ENCODE measurements at places on chromosomes 12 and 14. TPM values are rescaled to one million over a fixed set of nuclear protein-coding genes. Genes with fewer than 3 reads are reported as not detected.
A peak's percentile ranks its signal among the peaks of the same experiment; 100 is the strongest.

DNA sequence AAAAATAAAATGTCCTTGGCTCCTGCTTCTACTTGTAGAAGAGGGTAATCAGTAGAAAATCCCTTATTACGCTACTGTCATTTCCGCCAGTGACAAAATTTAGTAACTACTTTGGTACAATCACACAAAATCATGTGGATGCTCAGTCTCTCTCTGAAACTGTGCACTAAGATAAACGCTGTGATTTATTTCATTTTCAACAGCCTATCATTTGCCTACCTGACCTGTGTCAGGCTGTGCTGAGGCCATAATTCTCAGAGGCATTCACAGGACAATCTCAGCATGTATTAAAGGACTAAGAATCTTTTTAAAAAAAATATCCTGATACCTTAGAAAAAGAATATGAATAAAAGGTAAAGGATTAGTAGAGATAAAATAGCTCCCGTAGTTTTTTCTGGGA lies 226.0 kb downstream of the RASSF9 start:
- no peaks in the 10 kb centered on the region for H3K27me3 ChIP-seq
- no peak for DNase-seq
- no peaks in the 10 kb centered on the region for H3K36me3 ChIP-seq
- no peaks in the 10 kb centered on the region for H3K4me1 ChIP-seq
- H3K27ac ChIP-seq, result no peak overlapping the region
- no peak overlapping the region for H3K4me3 ChIP-seq

DNA sequence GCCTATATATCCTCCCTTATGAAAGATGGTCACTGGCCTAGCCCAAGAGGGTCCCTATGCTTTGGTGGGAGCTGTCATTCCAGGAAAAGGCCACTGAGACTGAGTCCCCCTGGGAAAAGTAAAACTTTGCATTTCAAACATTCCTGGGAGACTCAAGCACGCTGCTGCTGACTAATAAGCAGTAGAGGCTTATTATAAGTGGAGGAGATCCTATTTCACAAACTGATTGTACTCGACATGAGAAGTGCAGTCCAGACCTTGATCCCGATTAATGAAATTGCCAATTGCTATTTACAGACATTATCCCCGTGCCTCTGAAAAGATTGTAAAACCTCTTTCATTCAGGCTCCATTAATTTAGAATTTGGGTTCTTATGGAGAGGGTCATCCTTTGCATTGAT lies 96.6 kb downstream of the EMP1 start:
- no peaks in the 10 kb centered on the region for H3K4me1 ChIP-seq
- no peaks in the 10 kb centered on the region for H3K36me3 ChIP-seq
- H3K4me3 ChIP-seq, result no peak overlapping the region
- H3K27me3 ChIP-seq, result no peaks in the 10 kb centered on the region

DNA sequence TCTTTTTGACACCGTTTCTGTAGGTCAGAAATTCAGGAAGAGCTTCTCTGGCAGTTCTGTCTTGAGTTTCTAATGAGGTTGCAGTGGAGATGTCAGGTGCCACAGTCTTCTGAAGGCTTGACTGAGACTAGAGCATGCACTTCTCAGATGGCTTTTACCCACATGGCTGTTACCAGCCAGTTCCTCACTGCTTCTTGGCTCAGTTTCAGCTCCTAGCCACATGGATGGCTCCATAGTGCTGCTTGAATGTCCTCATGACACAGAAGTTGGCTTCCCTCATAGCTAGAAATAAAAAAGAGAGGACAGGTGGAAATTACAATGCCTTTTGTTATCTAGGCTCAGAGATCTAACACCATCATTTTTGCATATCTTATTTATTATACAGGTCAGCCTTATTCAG lies 38.1 kb upstream of the SLC2A13 start:
- no peak overlapping the region for H3K27ac ChIP-seq
- no peaks in the 10 kb centered on the region for H3K36me3 ChIP-seq
- H3K27me3 ChIP-seq, result no peaks in the 10 kb centered on the region
- no peak overlapping the region for H3K4me3 ChIP-seq
- H3K4me1 ChIP-seq, result no peaks in the 10 kb centered on the region

DNA sequence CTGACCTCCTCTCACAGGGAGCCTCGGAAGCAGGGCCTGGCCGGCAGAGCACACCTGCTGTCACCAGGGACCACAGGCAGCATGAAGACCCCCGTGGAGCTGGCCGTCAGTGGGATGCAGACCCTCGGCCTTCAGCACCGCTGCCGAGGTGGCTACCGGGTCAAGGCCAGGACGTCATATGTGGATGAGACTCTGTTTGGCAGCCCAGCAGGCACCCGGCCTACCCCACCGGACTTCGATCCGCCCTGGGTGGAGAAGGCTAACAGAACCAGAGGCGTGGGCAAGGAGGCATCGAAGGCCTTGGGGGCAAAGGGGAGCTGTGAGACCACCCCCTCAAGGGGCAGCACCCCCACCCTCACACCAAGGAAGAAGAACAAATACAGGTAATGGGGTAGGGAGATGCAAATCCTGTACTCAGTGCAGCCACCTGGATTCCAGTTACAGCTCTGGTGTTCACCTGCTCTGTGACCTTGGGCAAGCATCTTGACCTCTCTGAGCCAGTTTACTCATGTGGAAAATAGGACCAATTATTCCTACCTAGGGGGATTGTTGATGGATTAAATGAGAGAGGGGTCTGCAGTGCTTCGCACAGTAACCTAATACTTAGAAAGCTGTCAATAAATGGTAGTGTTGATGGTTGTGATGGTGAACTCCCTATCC lies 1.3 kb downstream of the RITA1 start:
- DNase-seq, result no peak
- peak overlapping the region; percentile 100 for H3K4me3 ChIP-seq
- peaks cover 18% of the 10 kb centered on the region for H3K36me3 ChIP-seq
- H3K27ac ChIP-seq, result no peak overlapping the region
- H3K4me1 ChIP-seq, result peaks cover 46% of the 10 kb centered on the region

DNA sequence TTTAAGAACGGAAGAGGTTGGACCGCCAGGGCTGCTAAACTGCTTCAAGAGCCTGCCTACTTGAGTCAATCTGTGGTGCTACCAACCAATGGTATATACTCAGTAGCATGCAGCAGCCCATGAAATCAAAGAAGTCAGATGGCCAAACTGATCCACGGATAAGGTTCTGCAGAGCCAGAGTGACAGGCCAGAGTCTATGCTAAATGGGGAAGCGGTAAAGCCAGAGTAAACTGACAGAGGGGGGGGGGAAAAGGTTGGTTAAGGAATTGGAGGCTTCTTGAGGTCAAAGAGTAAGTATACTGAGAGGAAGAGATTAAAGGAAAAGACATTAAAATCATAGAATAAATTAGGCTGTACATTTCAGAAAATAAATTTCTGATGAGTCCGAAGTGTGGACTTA lies 15.4 kb upstream of the SLC6A13 start:
- peaks cover 22% of the 10 kb centered on the region for H3K36me3 ChIP-seq
- H3K4me1 ChIP-seq, result no peaks in the 10 kb centered on the region
- DNase-seq, result no peak
- H3K4me3 ChIP-seq, result no peak overlapping the region
- H3K27ac ChIP-seq, result no peak overlapping the region

DNA sequence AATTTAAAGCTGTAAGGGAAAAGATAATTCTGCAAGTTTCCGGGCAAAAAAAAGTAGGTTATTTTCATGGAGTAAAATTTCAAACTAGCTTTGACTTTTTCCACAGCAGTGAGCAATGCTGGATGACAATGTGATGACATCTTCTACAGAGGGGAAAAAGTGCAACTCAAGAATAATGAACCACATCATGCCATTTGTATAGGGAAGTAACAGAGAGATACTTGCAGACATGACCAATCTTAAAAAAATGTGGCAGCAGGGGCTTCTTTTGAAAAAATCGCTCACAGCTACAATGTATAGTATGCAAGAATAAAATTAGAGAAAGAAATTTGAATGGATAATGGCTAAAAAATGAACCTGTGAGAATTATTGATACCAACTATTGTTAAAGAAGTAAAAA lies 115.5 kb downstream of the DHRS2 start:
- H3K27me3 ChIP-seq, result no peaks in the 10 kb centered on the region
- no peaks in the 10 kb centered on the region for H3K36me3 ChIP-seq
- no peak overlapping the region for H3K4me3 ChIP-seq
- H3K4me1 ChIP-seq, result no peaks in the 10 kb centered on the region

DNA sequence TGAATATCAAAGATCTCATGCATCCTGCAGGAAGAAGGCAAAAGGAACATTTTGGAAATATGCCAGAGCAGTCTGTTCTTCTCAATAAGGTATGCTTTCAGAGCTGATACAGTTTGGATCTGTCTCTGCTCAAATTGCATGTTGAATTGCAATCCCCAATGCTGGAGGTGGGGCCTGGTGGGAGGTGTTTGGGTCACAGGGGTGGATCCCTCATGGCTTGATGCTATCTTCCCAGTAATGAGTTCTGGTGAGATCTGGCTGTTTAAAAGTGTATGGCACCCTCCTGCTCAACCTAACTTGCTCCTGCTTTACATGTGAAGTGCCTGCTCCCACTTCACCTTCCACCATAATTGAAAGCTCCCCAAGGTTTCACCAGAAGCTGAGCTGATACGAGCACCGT lies 76.6 kb downstream of the RIN3 start:
- H3K27me3 ChIP-seq, result no peaks in the 10 kb centered on the region
- H3K4me3 ChIP-seq, result no peak overlapping the region
- DNase-seq, result no peak
- H3K4me1 ChIP-seq, result peaks cover 35% of the 10 kb centered on the region
- H3K36me3 ChIP-seq, result no peaks in the 10 kb centered on the region
- H3K27ac ChIP-seq, result no peak overlapping the region

GRCh38 chr12:30457621-30458289 lies 237.9 kb downstream of the IPO8 start:
- H3K4me1 ChIP-seq, result no peaks in the 10 kb centered on the region
- no peak for DNase-seq
- no peaks in the 10 kb centered on the region for H3K27me3 ChIP-seq
- no peak overlapping the region for H3K4me3 ChIP-seq
- no peak overlapping the region for H3K27ac ChIP-seq

DNA sequence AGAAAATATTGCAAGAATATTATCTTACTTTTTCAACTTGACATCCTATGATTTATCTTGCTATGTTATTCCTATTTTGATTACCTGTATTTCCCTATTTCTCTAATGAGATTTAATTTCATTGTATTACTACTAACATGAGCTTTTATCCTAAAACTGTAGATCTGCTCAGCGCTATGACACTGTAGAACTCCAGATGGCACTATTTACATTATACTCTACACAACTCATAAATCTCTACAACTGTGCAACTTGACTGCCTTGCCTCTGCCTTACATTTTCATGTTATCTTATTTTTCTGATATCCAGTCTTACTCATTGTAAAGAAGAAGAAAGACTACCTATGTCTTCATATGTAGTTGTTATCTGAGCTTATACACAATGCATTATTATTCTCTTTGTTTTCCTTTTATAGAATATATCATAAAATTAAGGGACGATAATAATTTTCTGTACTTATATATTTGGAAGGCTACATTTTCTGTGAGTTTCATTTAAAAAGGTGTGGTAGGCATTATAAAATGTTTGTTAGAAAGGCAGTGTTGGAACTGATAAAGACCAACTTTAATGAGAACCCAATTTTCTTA lies 24.1 kb downstream of the NUP37 start:
- H3K4me3 ChIP-seq, result no peak overlapping the region
- H3K36me3 ChIP-seq, result peaks cover 36% of the 10 kb centered on the region
- no peaks in the 10 kb centered on the region for H3K27me3 ChIP-seq
- no peak overlapping the region for H3K27ac ChIP-seq
- no peak for DNase-seq

GRCh38 chr14:23910101-23910875 lies 43.3 kb upstream of the DHRS4 start:
- DNase-seq, result peak; percentile 31
- no peak overlapping the region for H3K27ac ChIP-seq
- no peak overlapping the region for H3K4me3 ChIP-seq
- H3K36me3 ChIP-seq, result no peaks in the 10 kb centered on the region

DNA sequence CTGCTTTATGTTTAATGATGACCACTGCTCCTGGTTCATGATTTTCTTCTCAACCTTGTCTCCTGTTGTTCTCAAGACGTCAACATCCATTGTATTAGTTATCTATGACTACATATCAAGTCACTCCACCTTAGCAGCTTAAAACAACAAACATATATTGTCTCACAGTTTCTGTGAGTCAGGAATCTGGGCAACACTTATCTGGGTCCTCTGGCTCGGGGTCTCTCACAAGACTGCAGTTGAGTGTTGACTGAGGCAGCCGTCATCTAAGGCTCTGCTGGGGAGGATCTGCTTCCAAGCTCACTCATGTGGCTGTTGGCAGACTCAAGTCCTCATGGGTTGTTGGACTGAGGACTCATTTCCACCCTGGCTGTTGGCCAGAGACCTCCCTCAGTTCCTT lies 27.3 kb upstream of the FRS2 start:
- H3K4me3 ChIP-seq, result no peak overlapping the region
- H3K27ac ChIP-seq, result no peak overlapping the region
- no peaks in the 10 kb centered on the region for H3K4me1 ChIP-seq
- H3K36me3 ChIP-seq, result no peaks in the 10 kb centered on the region
- no peak for DNase-seq

- no peaks in the 10 kb centered on the region for H3K36me3 ChIP-seq
- H3K27me3 ChIP-seq, result no peaks in the 10 kb centered on the region
- H3K4me3 ChIP-seq, result no peak overlapping the region
- no peak overlapping the region for H3K27ac ChIP-seq
Measured at GRCh38 chr12:111635524-111635923, 36.4 kb upstream of the ATXN2 start.

GRCh38 chr14:101556566-101557320 lies 4.6 kb upstream of the DIO3 start:
- H3K27me3 ChIP-seq, result peaks cover 19% of the 10 kb centered on the region
- DNase-seq, result no peak
- H3K36me3 ChIP-seq, result no peaks in the 10 kb centered on the region
- no peak overlapping the region for H3K27ac ChIP-seq
- no peak overlapping the region for H3K4me3 ChIP-seq

GRCh38 chr14:90608281-90608680 lies 207.9 kb downstream of the TTC7B start:
- H3K36me3 ChIP-seq, result peaks cover 8% of the 10 kb centered on the region
- DNase-seq, result no peak
- no peak overlapping the region for H3K27ac ChIP-seq
- H3K27me3 ChIP-seq, result no peaks in the 10 kb centered on the region

- H3K4me1 ChIP-seq, result no peaks in the 10 kb centered on the region
- no peak for DNase-seq
- H3K27ac ChIP-seq, result no peak overlapping the region
- peaks cover 17% of the 10 kb centered on the region for H3K36me3 ChIP-seq
- no peak overlapping the region for H3K4me3 ChIP-seq
Measured at GRCh38 chr12:106889326-106889725, 66.4 kb upstream of the TMEM263 start.

The ZNF410 gene
- total RNA-seq, result 41.6 TPM

The WNK1 gene
- total RNA-seq, result 245 TPM

The KCNC2 gene
- total RNA-seq, result not detected

The SRSF5 gene
- total RNA-seq, result 188 TPM

The IAPP gene
- not detected for total RNA-seq

The GLRX5 gene
- 29.5 TPM for total RNA-seq

The CDH24 gene
- 9.2 TPM for total RNA-seq

Measured in left lung (tissue), 14 donors.